ENCODE measurements at places on chromosomes 5 and 9.
A peak's percentile ranks its signal among the peaks of the same experiment; 100 is the strongest.

- DNase-seq = no peak
These were observed 125.3 kb upstream of the RFX3 start for GRCh38 chr9:3650994-3651622.

- DNase-seq = no peak
These were observed 1.2 kb downstream of the SMC5 start for GRCh38 chr9:70260007-70260443.

GRCh38 chr9:5448016-5448415 is 2.3 kb upstream of the CD274 start:
- no peak for DNase-seq

GRCh38 chr5:178586396-178586795 is 3.8 kb downstream of the COL23A1 start:
- DNase-seq = no peak

DNA sequence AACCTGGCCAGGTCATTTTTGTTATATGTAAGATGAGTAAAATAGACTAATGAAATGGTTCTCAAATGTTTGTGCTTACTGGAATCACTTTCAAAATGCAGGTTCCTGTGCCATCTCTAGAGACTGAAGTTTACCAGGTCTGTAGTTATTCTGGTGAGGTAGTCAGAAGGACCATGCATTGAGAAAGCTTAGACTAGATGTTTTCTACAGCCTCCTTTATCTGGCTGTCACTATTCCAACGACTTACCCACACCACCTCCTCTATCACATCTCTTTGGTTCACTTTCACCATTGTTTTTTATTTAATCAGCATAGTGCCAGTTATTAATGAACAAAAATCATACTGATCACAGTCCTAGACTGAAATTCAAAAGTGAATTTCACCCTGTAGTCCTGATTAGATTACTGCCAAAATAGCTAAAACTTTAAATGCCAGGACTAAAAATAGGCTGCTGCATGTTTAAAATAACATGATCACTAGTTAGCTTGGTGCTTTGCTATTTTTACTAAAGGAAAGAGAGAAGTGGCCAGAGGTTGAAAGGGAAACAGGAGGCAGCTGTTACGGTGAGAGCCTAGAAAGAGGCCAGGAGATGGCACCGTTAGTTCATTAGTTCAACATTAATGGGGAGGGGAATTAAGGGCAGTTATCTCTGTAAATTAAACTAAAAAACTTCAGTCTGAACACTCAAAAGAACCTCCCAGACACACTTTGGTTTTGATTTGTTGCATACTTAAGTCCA is 13.9 kb upstream of the FNIP1 start:
- no peak for DNase-seq

DNA sequence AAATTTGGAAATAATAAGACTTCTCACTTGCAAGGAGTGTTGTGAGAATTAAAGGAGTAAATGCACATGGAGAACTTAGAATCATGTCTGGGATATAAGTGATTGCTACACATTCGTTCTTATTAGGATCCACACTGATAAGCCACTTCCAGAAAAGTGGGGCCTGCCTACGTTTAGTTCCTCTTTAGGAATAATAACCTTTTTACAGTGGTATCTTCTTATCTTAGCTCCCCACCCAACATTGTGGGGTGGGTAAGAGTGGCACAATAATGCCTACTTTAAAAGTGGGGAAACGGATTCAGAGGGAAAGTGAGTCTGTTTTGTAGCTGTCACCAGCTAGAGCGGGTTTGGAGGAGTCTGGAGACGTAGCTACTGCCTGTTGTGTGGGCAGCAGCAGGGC is 16.0 kb downstream of the DOCK2 start:
- no peak for DNase-seq

DNA sequence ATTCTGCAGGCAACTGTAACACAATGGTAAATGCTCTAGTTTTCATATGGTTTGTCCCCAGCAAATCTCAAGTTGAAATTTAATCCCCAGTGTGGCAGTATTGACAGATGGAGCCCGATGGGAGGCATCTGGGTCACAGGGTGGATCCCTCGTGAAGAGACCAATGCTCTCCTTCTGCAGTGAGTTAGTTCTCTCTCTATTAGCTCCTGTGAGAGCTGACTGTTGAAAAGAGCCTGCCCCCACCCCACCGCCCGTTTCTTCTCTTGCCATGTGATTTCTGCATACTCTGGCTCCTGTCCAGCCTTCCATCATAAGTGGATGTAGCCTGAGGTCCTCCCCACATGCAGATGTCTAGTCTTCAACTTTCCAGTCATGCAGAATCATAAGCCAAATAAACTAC is 27.0 kb downstream of the IARS1 start:
- peak; percentile 78 for DNase-seq

- DNase-seq = no peak
These were observed 149.0 kb downstream of the RANBP17 start for GRCh38 chr5:171010816-171011215.

- peak; percentile 75 for DNase-seq
These were observed at the start of gene GHR for GRCh38 chr5:42423285-42424165. GHR (plus strand) TSS chr5:42423439; CDS start chr5:42565875, 142,436 bp downstream.

- DNase-seq = no peak
These were observed 105.6 kb downstream of the SUSD1 start for GRCh38 chr9:112069318-112070169.

DNA sequence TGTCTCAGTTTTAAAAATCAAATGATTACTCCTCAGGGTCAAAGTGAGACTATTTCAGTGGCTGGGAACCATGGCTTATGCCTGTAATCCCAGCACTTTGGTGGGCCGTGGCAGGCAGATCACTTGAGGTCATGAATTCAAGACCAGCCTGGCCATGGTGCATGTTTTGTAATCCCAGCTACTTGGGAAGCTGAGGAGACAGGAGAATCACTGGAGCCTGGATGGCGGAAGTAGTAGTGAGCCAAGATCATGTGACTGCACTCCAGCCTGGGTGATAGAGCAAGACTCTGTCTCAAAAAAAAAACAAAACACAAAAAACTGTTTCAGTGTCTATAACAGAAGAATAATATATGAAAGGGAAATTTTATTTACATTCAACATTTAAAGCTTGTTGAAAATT is 182.9 kb downstream of the ARHGEF28 start:
- DNase-seq = no peak

- DNase-seq = no peak
These were observed 114.0 kb downstream of the CDC42SE2 start for GRCh38 chr5:131377785-131378325.

DNA sequence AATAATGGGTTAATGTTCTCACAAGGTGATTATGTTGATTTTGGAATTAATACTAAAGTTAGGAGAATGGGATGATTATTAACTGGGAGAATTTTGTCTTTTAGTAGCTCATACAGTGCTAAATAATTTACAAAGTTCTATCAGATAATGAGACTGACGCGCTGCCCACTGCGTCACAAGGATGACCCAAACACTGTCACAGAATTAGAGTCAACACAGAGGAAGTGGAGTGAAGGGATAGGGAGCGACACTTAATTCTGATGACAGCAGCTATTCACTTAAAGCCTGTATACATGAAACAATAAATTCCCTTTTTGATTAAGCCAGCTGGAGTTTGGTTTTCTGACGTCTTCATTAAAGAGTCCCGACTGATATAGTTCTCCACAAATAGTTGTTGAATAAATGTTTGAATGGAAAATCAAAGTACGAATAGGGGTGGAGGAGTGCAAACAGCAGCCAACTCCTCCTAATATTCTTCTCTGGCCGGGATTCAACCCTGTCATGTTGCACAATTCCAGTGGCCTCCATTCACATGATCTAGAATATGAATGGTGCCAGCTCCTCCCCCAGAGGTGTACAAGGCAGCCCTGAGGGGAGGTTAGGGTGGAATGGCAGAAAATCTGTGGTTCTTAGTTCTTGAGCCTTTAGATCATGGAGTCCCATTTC is 140.3 kb downstream of the PCSK1 start:
- DNase-seq = no peak

GRCh38 chr9:85016384-85017006 is 347.0 kb downstream of the NTRK2 start:
- DNase-seq = no peak

DNA sequence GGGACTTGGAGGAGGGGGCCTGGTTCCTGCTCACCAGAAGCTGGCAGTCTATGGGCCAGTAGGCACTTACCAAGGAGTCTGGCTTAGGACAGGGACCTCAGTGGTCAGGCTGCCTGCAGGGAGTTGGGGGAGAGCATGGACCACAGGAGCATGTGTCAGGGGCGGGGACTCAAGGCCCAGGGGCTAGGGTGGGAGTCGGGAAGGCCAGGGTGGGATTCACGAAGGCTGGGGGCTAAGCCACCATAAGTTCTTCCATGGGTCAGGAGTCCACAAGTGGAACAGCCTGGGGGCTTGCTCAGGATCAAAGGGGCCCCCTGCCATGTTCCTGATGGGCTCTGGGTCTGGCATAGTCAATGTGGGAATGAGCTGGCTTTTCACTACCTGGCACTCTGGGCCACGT is 11.5 kb upstream of the SLC25A48 start:
- no peak for DNase-seq

- no peak for DNase-seq
These were observed 181.1 kb upstream of the DAB2 start for GRCh38 chr5:39605588-39606575.

DNA sequence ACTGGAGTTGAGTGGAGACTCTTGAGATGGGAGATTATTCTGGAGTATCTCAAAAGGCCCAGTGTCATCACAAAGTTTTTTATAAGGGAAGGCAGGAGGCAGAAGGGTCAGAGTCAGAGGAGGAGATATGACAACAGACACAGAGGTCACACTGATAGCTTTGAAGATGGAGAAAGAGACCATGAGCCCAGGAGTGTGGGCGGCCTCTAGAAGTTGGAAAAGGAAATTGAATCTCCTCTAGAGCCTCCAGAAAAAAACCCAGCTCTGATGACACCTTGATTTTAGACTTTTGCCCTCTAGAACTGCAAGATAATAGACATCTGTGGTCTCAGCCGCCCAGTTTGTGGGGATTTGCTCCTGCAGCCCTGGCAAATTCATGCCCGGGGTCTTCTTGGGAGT is 64.8 kb upstream of the SPTLC1 start:
- no peak for DNase-seq

GRCh38 chr9:134502809-134503211 is 138.8 kb upstream of the COL5A1 start:
- peak; percentile 88 for DNase-seq

GRCh38 chr5:16520841-16521240 is 55.2 kb upstream of the ZNF622 start:
- DNase-seq = no peak

DNA sequence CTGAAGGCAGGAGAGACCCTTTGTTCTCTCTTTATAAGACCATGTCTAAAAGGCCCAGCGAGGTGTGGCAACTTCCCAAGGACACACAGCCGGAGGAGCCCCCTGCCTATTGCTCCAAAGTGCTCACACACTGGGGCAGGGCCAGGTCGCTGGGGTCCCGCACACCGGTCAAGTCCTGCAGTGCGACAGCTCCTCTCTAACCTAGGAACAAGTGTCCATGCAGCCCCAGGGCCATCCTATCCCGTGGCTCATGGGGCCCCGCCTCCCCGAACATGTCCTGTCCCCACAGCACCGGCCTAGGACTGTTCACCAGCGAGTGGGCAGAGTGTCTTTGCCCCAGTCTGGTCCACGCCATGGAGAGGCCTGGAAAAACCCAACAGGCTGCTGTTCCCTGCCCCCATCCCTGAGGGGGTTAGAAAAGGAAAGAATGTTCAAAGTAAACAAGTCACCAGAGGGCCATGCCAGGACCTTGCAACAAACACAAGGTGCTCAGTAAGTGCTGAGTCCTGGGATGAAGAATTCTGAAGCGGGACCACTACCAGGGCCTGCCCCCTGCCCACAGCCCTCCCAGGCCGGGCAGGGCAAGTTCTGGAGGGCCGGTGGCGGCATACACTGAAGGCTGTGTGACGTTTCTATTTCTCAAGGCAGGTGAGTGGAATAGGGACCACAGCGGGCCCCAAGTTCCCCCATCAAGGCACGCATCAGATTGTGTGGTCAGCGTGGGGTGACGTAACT is 938 bp downstream of the NINJ1 start:
- DNase-seq = no peak

DNA sequence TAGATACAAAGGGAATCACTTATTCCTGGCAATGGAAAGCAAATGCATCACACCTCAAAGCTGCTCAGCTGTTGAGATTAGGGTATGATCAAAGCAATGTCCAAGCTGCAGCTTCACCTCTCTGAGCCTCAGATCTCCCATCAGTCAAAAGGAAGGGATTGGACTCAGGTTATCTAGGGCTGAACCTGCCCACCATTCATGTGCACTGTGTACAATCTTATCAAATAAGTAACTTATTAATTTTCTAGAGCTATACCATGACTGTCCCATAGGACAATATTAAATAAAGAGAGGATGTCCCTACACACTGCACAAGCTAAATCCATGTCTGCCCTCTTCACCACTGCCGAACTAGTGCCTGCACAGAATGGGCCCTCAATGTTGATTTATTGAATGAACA is 127.0 kb downstream of the HSD17B3 start:
- no peak for DNase-seq

DNA sequence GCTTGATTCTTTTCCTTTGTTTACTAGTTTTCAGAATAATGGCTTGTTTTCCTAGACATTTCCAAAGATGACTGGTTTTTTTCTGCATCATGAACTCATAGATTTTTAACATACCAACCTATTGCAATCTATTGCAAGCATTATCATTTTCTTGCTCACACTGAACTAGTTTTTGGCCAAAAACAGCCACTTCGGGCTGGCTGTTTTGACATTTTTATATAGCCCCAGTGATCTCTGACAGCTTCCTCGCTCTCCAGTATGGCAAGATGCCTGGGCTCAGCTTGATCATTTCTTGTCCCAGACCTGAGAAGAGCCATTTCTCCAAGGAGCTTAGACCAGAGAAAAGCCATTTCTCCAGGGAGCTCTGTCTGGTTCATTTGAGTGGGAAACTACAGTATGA is 94.3 kb upstream of the MAMDC2 start:
- no peak for DNase-seq

DNA sequence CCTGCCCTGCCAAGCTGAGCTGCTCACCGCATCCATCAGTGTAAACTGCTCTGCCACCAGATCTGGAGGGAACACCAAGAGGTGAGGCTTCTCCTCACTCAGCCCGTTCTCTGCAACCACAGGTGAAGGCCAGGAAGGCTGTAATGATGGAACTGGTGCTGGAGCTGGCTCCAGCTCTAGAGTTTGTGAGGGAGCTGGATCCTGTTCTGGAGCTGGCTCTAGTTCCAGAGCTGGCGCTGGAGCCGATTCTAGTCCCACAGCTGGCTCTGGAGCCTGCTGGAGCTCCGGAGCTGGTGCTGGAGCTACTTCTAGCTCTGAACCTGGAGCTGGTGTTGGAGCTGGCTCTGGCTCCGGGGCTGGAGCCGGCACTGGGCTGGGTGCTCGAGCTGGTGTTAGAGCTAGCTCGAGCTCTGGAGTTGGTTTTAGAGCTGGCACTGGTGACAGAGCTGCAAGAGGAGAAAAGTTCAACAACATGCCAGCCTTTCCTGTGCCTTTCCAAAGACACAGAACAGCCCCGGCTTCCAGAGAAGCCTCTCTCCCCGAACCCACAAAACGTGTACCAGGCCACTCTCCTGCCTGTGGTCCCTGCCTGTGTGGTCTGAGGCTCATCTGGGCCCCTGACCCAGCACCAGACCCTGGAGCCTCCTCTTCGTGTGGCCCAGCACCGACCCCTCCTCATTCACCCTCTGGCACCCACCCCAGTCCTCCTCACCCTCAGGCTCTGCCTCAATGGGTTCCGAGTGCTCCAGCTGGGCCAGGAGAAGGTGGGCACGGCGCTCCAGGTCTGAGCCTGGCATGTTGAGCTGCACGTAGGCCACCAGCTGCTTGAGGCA is 12.9 kb downstream of the RALGDS start:
- no peak for DNase-seq

GRCh38 chr9:109568568-109569210 is 70.6 kb upstream of the PTPN3 start:
- no peak for DNase-seq

- DNase-seq = no peak
These were observed 82.9 kb downstream of the CACNA1B start for GRCh38 chr9:137960496-137960895.

Data from WERI-Rb-1 (cell line).